ENCODE measurements at places on chromosomes 5 and 9.
A peak's percentile ranks its signal among the peaks of the same experiment; 100 is the strongest.

GRCh38 chr5:115186794-115187193, 17.1 kb upstream of the TRIM36 start:
- no peak for DNase-seq

DNA sequence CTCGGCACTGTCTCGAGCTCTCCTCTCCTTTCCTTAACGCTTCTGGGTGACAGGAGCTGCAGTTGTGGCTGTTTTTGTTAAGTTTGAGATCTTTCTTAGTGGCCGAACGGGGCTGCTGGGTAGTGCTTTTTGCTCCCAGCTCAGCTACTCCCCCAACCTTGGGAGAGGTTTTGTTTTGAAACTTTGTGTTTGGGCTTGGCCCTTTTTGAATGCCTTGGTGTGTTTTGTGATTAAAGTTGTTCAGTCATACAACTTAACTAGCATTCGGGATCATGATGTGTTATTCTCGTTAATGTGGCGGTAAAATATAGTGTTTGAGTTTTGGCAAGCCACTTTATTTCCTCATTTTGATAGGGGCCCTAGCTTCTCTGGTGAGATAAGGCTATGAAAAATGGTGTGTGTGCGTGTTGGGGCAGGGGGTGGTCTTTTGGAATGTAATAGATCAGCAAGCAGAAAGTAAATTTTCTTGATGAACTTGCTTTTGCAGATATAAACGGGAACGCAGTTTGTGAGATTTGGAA, 1.1 kb downstream of the KDM3B start:
- DNase-seq = no peak

DNA sequence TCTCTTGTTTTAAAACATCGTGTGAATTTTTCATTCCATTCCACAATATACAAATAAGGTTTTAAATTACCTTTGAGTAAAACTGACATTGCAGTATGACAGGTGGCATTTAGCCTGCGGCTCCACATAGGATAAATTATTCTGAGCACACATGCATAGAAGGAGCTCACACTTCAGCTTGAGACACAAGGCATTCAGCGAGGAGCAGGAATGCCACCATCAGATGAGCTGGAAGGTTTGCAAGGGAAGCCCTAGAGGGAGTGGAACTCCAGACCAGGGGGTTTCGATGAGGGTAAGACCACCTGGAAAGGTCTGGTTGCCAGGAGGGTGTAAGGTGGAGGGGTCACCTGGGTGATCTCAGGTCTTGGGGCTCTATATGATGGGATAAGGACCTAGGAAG, 259.0 kb upstream of the ADRA1B start:
- no peak for DNase-seq

- DNase-seq = no peak
These were observed 85.0 kb downstream of the LHFPL2 start for GRCh38 chr5:78563621-78564020.

DNA sequence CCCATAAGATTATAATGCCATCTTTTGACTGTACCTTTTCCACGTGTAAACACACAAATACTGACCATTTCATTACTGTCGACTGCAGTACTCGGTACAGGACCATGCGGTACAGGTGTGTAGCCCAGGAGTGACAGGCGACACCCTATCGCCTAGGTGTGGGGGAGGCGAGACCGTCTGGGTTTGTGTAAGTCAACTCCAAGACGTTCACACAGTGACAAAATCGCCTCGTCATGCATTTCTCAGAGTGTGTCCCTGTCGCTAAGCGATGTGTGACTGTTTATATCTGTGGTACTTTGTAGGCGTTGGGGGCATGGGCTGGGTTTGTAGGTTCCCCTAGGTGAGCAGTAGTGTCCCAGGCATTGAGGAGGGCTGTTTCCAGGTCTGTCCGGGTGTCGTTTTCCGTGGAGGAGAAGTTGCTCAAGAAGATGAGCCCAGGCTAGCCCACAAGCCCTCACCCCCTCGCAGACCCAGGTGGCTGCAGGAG, 20.3 kb downstream of the NEK6 start:
- no peak for DNase-seq

DNA sequence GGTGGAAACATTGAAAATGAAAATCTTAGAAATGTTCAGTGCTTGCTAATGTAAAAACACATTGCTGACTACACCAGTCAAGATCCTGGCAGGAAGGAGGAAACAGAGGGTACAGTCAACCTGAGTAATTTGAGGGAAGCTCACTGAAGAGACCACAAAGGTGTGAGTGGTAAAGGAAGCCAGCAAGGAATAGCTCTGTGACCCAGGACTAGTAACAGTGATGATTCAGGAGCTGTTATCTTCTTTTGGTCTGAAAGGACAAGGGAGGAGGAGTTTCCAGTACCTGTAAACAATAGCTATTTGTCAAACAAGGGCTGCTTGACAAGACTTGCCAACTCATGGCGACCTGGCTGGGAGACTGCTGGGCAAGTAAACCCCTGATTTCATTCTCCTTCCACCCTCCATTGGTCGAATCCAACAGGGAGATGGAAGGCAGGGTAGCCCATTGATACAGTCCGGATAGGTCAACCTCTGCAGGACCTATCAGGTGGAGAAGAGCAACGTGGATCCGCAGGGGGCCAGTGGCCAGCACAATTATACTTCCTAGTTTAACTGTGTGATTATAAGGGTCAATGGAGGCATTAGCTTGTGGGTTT, 68.1 kb downstream of the MAMDC2 start:
- DNase-seq = no peak

DNA sequence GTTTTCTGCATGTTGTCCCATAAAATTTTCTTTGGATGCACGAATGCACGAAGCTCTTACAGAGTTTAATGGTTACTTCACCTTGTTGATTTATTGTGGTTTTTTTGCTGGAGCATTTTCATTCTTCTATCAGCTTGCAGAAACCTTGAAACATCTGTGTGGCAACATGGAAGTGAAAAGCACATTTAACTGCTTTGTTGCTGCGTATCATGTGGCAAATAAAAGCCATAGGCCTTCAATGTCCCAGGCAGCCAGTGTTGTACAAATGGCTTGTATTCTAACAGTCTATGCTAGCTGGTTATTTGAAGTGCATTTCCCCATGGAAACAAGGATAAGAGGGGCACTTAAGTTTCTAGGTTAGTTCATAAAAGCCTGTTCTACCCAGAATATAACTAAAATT, 42.5 kb upstream of the RASGRF2 start:
- no peak for DNase-seq

GRCh38 chr5:79800979-79801827, 111.6 kb downstream of the CMYA5 start:
- no peak for DNase-seq

- DNase-seq = no peak
These were observed 74.3 kb downstream of the LRSAM1 start for GRCh38 chr9:127525401-127526188.

- DNase-seq = no peak
These were observed 40.6 kb downstream of the ACTL7B start for GRCh38 chr9:108815156-108815555.

- no peak for DNase-seq
These were observed 80.8 kb upstream of the ICE1 start for GRCh38 chr5:5341531-5342292.

DNA sequence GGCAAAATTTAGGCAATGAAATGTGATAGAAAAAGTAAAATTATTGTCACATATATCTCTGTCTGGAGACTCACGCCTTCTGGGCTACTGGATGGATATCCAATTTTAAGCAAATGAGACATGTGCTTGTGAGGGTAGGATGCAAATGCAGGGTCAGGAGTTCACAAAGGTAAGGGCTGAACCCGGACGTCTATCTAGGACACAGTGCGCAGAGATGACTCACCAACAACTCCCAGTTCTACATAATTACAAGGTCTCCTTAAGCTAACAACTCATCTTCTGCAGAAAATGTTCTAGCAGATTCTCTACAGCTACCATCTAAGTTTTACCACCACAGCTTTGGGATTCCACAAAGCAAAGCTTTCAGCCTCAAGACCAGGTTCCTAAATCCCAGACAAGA, 160.5 kb downstream of the ENTREP1 start:
- no peak for DNase-seq

GRCh38 chr9:97710356-97711222, 13.4 kb upstream of the XPA start:
- DNase-seq = no peak

DNA sequence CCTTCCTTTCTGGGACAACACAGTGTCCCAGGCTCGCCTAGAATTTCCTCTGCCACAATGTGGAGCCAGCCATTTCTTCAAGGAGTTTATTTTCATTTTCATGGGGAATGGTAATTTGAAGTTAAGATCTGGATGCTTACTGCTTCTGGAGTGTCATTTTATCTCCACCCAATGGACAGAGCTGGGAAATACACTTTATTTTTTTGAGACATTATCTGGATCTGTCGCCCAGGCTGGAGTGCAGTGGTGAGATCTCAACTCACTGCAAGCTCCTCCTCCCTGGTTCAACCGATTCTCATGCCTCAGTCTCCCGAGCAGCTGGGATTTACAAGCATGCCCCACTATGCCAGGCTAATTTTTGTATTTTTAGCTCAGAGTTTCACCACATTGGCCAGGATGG, 12.7 kb upstream of the THG1L start:
- DNase-seq = no peak

- no peak for DNase-seq
These were observed 43.6 kb downstream of the FXN start for GRCh38 chr9:69079186-69079585.

DNA sequence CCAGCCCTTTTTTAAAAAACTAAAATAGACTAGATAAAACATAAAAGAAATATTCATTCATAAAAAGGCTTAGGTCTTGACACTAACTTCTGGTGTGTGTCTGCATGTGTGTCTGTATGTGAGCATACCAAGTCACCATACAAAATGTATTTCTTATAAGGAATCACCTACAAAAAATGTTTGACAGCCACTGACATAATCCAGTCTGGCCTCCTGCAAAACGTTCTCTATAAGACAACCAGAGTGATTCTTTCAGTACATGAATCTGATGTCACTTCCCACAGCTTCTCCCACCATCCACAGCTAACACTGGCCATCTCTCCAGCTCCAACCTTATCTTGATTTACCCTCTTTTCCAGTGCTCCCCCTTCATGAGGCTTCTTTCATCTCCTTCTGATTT, 192.3 kb downstream of the TLE1 start:
- no peak for DNase-seq

DNA sequence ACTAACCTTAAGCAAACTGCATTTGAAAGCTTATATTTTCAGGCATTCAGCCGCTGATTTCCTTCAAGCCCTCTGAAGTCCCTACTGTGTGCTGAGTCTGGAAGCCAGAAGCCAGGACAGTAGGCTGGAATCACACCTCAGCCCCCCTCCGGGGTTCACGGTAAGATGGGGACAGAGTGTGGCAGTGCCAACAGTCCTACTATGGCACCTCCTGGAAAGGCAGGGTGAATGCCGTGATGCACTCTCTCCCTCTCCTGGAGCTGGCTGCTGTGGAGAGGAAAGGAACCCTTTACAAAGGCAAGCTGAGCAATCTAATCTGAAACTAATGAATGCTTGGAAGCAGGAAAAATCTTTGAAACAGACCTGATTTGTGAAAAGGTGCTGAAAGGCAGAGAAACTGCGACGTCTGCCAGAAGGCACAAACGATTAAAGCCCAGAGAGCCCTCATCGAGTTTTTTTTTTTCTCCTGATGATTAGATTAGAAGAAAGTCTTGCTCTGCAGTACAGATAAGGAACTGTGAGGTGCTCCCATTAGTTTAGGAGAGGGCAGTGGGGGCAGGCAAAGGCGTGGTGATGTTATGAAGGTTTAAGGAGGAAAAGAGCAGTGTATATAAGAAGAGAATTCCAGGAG, 21.0 kb downstream of the ANKH start:
- DNase-seq = no peak

GRCh38 chr5:141155540-141156374, 5.9 kb downstream of the PCDHB6 start:
- no peak for DNase-seq

GRCh38 chr9:36162211-36162738, 6.9 kb upstream of the CCIN start:
- peak; percentile 46 for DNase-seq

DNA sequence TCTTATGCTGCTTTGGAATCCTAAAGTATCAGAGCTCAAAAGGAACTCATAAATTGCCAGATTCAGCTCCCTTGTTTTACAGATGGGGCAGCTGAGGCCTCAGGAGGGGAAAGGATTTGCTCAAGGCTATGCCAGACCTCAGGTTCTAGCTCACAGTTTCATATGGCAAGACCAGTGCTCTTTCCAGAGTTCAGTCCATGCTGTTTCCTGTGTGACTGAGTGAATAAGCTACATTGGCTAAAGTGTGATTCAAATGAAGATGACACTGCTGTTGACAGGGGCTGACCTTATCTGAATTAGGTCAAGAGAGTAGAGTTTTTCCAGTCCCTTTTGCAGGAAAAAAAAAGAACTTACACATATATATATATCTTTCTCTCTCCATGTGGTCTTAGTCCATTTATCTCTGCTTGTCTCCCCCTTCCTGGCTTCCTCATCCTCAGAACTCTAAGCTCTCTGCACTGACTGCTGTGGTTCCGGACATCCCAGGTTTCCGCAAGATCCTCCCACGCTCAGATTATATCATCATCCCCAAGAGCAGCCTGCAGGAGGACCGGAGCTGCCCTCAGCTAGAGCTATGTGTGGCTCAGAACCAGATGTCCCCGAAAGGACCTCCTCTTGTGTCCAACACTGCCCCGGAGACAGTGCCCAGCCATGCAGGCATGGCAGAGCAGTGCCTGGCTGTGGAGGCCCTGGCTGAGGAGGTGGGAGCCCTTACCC, 9.3 kb downstream of the HMGXB3 start:
- no peak for DNase-seq

- no peak for DNase-seq
These were observed 73.9 kb downstream of the CSNK1G3 start for GRCh38 chr5:123585871-123586270.

GRCh38 chr5:126508962-126509279, 85.7 kb downstream of the GRAMD2B start:
- no peak for DNase-seq

DNA sequence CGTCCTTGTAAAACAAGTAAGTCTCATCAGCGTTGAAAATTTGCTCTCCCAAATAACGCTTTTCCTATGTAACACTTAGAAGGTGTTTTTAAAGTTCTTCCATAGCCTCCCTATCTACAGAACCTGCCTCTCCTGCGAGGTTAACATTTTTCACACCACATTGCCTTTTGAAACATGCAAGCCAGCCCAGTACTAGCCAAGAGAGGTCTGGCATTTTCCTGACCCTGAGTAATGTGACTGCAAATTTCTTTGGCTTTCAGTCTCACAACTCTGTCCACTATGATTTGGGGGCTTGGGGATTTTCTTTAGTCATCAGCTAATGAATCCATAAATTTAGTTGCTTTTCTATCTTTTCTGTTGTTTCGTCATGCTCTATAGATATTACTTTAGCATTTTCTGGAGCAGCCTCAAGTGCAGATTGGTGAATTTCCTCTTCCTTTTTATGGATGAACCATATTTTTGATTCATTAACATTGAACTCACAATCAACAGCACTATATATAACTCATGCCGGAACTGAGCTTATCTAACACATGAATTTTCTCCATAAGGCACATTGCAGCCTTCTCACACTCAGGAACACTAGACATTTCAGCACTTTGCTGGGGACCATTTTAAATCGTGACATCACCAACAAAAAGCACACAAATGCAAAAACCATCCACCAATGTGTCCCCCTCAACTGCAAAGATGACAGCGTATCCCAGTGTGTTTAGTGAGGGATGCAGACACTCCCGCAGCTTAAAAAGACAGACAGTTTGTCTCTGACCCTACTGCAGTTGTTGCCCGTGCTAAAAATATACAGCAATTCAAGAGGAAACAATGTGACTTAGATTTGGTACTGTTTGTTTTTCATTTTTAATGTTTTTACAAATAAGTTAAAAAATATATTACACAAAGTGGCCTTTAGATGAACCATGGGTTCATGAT, 77.2 kb upstream of the SPATA31C2 start:
- DNase-seq = no peak
